ENCODE measurements at places on chromosomes 1 and 21.

- no peak for DNase-seq
- H3K36me3 ChIP-seq, result no peaks in the 10 kb centered on the region
- no peaks in the 10 kb centered on the region for H3K4me1 ChIP-seq
- H3K4me3 ChIP-seq, result no peak overlapping the region
- no peak overlapping the region for H3K27ac ChIP-seq
These were observed 37.7 kb upstream of the VN1R5 start for GRCh38 chr1:247218121-247218651.

DNA sequence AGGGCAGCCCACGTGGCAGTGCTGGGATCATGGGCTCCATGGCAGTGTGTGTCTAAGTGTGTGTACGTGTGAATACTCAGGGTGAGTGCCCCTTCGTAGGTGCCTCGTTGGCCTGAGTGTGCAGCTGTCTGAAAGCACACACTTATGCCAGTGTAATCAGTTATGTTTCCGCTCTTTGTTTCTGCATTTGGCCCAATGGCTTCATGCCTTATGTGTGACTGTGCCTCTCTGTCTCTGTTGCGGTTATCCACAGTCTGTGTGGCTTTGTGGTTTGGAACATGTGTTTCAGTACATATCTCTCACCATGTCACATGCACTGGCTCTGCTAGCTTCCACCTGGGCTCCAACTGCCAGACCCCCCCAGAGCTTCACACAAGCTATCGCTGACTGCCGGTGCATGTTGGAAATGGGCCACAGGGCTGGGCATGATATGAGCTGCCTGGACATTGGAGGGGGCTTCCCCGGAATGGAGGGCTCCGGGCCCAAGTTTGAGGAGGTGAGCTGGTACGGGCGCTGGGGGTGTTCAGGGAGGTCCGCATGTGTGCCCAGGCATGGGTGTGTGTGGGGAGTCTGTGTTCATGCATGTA, 70.3 kb upstream of the TINAGL1 start:
- no peaks in the 10 kb centered on the region for H3K4me1 ChIP-seq
- no peak overlapping the region for H3K27ac ChIP-seq
- no peak overlapping the region for H3K4me3 ChIP-seq
- no peaks in the 10 kb centered on the region for H3K36me3 ChIP-seq
- H3K27me3 ChIP-seq, result no peaks in the 10 kb centered on the region

DNA sequence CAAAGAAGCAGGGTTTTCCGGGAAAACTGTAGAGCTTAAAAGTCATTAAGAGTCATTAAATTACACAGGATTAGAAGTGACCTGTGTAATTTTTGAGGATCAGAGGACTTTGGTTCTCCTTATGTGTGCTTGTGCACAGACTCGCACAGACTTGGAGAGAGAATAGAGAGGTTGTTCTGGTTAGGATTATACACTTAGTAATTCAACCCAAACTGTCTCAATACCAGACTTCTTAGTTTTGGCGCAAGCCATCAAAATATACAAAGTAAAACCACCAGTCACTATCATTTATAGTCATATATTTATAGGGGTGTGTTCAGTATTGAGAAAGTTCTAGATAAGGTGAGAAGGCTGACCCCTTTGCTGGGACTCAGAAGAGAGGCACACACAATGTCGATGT, 112.3 kb downstream of the HLX start:
- no peaks in the 10 kb centered on the region for H3K4me1 ChIP-seq
- no peak overlapping the region for H3K4me3 ChIP-seq
- no peaks in the 10 kb centered on the region for H3K27me3 ChIP-seq
- no peaks in the 10 kb centered on the region for H3K36me3 ChIP-seq

- H3K27ac ChIP-seq, result no peak overlapping the region
- DNase-seq, result no peak
- H3K4me1 ChIP-seq, result no peaks in the 10 kb centered on the region
- H3K27me3 ChIP-seq, result no peaks in the 10 kb centered on the region
- H3K36me3 ChIP-seq, result no peaks in the 10 kb centered on the region
These were observed 21.1 kb upstream of the AJAP1 start for GRCh38 chr1:4633346-4633745.

DNA sequence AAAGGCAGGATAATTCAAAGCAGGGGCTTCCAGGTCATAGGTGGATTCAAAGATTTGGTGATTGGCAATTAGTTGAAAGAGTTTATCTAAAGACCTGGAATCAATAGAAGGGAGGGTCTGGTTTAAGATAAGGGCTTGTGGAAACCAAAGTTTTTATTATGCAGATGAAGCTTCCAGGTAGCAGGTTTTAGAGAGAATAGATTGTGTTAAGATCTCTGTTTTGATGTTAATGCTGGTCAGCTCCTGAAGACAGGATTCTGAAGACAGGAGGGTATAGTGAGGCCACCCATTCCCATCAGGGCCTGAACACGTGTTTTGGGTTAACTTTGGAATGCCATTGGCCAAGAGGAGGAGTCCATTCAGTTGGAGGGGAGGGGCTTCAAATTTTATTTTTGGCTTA, 6.1 kb upstream of the PTBP2 start:
- no peaks in the 10 kb centered on the region for H3K36me3 ChIP-seq
- H3K27ac ChIP-seq, result no peak overlapping the region
- H3K27me3 ChIP-seq, result no peaks in the 10 kb centered on the region
- no peaks in the 10 kb centered on the region for H3K4me1 ChIP-seq
- no peak overlapping the region for H3K4me3 ChIP-seq

DNA sequence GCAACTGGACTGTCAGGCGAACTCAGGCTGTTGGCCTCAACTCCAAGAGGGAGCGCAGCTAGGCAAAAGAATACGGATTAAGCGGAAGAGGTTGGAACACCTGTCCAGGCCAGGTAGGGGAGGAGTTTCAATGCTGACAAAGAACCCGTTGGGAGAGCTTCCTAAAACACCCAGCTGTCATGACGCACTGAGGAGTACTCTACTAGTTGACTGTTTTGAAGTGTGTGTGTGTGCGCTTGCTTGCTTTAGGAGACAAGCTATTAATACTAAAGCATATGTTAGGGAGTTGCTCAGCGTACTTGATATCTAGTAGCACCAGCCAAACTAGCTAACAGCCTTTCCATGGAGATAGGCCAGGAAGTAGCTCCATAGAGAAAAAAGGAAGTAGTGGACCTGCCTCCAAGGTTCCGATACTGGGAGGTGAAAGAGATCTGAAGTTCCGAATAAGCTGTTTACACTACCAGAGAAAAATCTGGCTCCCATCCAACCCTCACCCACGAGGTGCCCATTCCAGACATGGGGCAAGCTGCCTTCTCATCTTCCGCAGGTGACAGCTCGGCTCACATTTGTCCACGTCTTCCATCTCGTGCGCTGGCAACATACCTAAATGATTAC, 974 bp upstream of the FNBP1L start:
- DNase-seq, result peak; percentile 85
- peak overlapping the region; percentile 87 for H3K27ac ChIP-seq
- H3K4me1 ChIP-seq, result no peaks in the 10 kb centered on the region
- H3K36me3 ChIP-seq, result no peaks in the 10 kb centered on the region
- peak overlapping the region; percentile 66 for H3K4me3 ChIP-seq
- no peaks in the 10 kb centered on the region for H3K27me3 ChIP-seq

DNA sequence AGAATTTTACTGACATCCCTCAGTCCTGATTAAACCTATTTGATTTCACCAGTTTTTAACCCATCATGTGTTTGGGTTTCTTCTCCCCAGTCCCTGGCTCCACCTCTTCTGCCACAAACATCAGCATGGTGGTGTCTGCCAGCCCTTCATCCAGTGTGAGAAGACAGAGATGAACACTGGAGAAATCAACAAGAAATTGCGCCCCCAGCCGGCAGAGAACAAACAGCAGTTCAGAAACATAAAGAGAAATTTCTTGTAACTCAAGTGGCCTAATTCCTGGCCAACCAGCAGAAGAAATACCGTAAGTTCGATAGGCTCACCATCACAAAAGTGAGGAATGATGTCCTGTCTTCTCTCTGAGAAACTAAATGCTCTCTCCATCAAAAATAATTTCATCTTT, 18.3 kb downstream of the S100A11 start:
- H3K27ac ChIP-seq, result no peak overlapping the region
- no peak overlapping the region for H3K4me3 ChIP-seq
- H3K27me3 ChIP-seq, result no peaks in the 10 kb centered on the region
- no peaks in the 10 kb centered on the region for H3K36me3 ChIP-seq
- H3K4me1 ChIP-seq, result no peaks in the 10 kb centered on the region
- no peak for DNase-seq

DNA sequence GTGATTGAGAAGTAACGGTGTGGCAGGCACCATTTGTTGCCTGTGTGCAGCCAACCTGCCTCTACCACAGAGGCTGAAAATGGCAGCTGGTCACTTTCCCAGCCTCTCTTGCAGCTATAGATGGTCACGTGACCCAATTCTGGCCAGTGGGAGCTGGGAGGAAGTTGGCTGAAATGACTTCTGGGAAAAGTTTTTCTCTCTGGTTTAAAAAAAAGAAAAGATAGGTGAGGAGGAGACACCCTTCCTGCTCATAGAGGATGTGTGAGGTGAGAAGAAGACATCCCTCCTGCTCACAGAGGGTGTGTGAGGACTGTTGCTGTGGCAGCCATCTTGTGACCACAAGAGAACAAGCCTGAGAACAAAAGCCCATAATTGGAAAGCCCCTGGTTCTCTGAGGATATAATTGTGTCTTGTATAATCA, 122.8 kb downstream of the SYF2 start:
- no peaks in the 10 kb centered on the region for H3K36me3 ChIP-seq
- H3K4me3 ChIP-seq, result no peak overlapping the region
- DNase-seq, result no peak
- no peaks in the 10 kb centered on the region for H3K27me3 ChIP-seq
- H3K27ac ChIP-seq, result no peak overlapping the region

GRCh38 chr1:57461405-57461804, 37.5 kb upstream of the DAB1 start:
- no peak overlapping the region for H3K4me3 ChIP-seq
- no peak overlapping the region for H3K27ac ChIP-seq

- H3K4me3 ChIP-seq, result peak overlapping the region; percentile 96
- peak; percentile 45 for DNase-seq
- H3K4me1 ChIP-seq, result peaks cover 16% of the 10 kb centered on the region
- H3K27me3 ChIP-seq, result no peaks in the 10 kb centered on the region
- peak overlapping the region; percentile 66 for H3K27ac ChIP-seq
- no peaks in the 10 kb centered on the region for H3K36me3 ChIP-seq
These were observed 552 bp upstream of the ZNF496 start for GRCh38 chr1:247332215-247332622.

DNA sequence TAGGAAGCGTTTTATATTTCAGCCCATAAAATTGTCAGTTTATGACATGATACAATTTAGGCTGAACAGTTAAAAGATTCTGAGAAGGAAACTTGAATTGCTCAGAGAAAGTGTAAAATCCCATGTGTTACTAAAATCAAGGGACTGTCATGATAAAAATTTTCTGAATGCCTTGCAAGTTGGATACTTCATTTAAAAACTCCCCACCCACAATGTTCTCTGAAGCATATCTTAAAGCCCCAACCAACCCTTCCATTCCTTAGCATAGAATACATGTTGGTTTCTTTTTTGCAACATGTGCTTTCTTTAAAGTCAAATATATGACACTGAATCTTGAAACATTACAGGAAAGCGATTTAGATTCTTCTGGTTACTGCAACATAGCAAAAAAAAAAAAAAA, 97.4 kb downstream of the MRPL39 start:
- no peaks in the 10 kb centered on the region for H3K27me3 ChIP-seq
- H3K36me3 ChIP-seq, result no peaks in the 10 kb centered on the region
- no peak overlapping the region for H3K27ac ChIP-seq

- no peak overlapping the region for H3K4me3 ChIP-seq
- no peaks in the 10 kb centered on the region for H3K27me3 ChIP-seq
- H3K27ac ChIP-seq, result no peak overlapping the region
- no peaks in the 10 kb centered on the region for H3K4me1 ChIP-seq
- H3K36me3 ChIP-seq, result no peaks in the 10 kb centered on the region
These were observed 99.2 kb downstream of the PROX1 start for GRCh38 chr1:214086945-214087344.

DNA sequence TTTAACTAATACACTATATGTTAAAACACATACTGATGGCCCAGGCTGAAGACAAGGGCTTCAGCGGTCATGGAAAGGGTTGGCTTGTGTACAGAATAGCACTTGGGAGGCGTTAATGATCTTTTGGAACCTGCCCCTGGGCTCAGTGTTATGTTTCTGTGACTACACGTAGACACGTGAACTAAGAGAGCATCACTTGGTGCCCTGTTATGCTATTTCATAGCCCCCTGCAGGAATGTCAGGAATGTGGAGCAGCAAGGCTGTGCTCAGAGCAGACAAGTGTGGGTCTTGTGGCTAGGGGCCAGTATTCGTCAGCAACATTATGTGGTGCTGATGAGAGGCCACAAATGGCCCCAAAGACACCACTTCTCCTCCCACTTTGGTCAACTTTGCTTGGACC, 132.4 kb downstream of the MAP3K21 start:
- no peaks in the 10 kb centered on the region for H3K36me3 ChIP-seq
- H3K4me3 ChIP-seq, result no peak overlapping the region
- H3K27me3 ChIP-seq, result no peaks in the 10 kb centered on the region
- H3K27ac ChIP-seq, result no peak overlapping the region

DNA sequence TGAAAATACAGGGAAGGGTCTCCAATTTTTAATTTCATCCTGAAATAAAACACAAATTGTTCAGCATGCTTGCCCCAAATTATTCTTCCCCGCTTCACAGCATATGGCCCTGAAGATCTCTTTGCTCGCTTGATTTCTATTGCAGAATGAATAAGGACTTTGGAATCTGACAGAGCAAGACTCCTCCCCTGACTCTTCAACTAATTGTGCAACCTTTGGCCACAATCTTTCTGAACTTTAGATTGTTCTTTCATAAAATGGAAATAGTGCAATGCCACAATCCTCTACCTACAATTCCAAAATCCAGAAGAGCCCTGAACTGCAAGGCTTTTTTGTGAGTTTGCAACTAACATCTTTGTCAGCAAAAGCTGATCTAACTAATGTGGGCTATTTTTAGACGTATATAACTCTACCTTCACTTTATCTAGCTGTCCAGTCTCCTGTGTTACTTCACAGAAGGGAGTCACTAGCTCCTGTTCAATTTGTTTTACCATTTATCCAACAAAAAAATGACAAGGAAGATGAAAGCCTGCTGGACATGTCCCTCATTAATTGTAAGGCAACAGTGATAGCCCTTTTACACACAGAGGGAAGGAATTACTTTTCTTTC, 13.4 kb downstream of the RNASEL start:
- H3K27ac ChIP-seq, result no peak overlapping the region
- H3K4me3 ChIP-seq, result no peak overlapping the region
- no peaks in the 10 kb centered on the region for H3K27me3 ChIP-seq
- peaks cover 4% of the 10 kb centered on the region for H3K36me3 ChIP-seq

DNA sequence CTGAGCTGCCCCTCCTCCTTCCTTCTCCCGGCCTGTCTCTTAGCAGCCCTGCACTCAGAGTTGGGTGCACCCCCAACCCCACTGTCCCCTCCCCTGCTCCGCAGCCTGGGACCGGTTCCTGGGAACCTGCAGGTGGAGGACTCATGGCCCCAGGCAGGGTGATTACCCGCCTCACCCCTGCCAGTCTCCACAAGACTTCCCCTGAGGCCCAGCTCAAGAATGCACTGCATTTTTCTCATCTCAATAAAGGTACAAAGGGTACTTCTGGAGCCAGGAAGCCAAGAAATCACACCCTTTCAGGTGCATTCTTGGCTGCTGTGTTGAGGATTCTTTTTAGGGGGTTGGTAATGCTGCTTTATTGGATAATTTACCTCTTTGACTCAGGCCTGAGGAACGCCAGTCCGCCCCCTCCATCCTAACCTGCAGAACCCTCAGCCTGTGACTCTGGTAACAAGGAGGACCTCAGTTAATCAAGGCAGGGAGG, 126.3 kb upstream of the TMPRSS2 start:
- H3K36me3 ChIP-seq, result no peaks in the 10 kb centered on the region
- no peaks in the 10 kb centered on the region for H3K27me3 ChIP-seq
- peak; percentile 39 for DNase-seq
- no peak overlapping the region for H3K4me3 ChIP-seq
- no peak overlapping the region for H3K27ac ChIP-seq

- H3K4me1 ChIP-seq, result no peaks in the 10 kb centered on the region
- no peak overlapping the region for H3K27ac ChIP-seq
- no peaks in the 10 kb centered on the region for H3K36me3 ChIP-seq
- no peak overlapping the region for H3K4me3 ChIP-seq
- no peaks in the 10 kb centered on the region for H3K27me3 ChIP-seq
These were observed 67.0 kb downstream of the RASAL2 start for GRCh38 chr1:178160736-178161475.

Data from colonic mucosa (tissue), 4 donors.